Breast epithelium (tissue), 4 donors: ENCODE measurements at places on chromosomes 7 and 10.

DNA sequence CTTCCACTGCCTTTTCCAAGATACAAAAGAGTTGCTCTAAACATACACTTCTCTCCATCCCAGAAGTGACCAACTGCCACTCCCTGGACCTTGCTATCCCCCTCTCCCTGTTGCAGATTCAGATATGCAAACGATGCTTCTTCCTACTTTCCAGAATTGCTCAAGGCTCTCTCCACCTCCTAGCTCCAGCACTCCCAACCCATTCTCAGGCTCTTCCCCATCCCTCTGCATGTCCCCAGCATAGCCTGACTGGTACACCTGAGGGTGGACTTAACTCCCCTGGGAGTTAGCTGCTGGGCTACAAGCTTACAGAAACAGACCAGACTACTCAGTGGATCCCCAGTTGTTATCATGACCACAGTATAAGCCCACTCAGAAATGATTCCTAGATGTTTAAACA lies 27.6 kb downstream of the MKRN1 start:
- no peak for DNase-seq

- no peak for DNase-seq
Measured at GRCh38 chr10:96402417-96403305, 43.9 kb upstream of the OPALIN start.

DNA sequence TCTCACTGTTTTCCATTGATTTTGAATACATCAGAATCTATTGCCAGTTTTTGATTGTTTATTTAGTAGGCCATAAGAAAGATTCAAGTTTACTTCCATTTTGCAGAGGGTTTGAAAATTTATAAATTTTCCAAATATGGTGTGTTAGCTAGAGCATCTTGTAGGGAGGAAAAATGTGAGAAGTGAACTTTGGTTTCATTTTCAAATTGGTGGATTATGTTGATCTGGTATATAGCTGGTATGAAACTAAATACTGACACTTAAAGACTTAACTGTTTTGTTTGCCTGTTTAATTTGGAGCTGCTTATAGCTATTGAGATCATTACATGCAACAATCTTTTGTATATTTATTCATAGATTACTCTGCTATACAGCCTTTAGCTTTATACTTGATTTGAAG lies 108.1 kb downstream of the ADAM22 start:
- DNase-seq = no peak

DNA sequence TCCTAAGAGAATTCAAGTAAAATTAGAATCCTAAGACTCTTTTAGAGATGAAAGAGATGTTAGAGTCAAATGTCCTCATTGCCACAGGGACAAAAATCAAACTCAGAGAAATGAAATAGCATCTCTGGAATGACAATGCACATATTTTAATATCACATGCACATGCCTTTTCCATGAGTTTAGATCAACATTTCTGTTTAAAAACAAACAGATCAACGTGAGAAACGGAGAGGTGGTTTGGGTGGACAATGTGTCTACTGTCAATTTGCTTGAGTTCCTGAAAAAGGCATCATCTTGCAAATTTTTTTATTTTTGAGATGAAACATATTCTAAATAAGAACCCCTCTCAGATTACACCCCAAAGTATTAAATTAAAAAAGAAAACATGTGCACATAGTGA lies 130.0 kb downstream of the CHRM2 start:
- DNase-seq = no peak

DNA sequence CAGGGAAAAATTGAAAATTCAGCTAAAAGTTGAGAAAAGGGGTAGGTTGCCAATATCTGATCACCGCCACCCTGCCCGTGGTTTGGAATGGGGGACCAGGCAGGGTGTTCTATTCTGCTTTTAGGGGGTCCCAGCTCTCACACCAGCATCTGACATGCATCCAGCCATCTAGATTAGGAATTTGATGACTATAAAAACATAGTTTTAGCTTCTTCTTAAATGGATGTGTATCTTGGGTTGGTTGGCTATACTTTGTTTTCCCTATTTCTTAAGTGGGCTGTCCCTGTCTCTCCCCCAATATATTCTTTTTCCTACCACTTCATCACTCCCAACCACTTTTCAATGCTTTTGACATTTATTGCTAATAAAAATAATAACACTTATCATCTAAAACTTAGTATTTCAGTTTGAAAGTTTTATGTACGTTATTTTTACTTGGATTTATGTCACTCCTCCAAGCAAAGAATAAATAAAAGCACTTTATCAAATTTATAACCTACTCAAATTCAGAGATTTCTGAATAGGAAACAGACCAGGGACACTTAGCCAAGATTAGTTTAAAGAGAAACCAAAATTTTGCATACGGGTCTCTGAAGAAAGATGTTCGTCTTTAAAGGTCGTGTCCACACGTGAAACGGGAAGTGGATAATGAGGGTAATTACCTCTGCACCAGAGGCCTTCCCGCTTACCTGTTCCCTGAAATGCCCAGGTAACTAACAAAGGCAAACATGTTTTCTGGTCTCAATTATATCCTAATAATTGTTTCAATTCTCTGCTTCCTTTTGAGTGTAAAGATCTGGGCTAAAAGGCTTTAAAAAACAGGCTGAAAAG lies 233.2 kb upstream of the AUTS2 start:
- no peak for DNase-seq
